ENCODE measurements at places on chromosomes 7 and 10. TPM values are rescaled to one million over a fixed set of nuclear protein-coding genes. Genes with fewer than 3 reads are reported as not detected.

SLC35G1 gene
- total RNA-seq: 2.4 TPM

FAM20C gene
- total RNA-seq: 52.4 TPM

CDNF gene
- total RNA-seq: 1.7 TPM

ACTR3C gene
- 21.5 TPM for total RNA-seq

PAPOLB gene
- 0.33 TPM for total RNA-seq

ABCA13 gene
- total RNA-seq: 16.2 TPM

MYH16 gene
- total RNA-seq: not detected

TMED4 gene
- 205 TPM for total RNA-seq

NPSR1 gene
- not detected for total RNA-seq

DNA sequence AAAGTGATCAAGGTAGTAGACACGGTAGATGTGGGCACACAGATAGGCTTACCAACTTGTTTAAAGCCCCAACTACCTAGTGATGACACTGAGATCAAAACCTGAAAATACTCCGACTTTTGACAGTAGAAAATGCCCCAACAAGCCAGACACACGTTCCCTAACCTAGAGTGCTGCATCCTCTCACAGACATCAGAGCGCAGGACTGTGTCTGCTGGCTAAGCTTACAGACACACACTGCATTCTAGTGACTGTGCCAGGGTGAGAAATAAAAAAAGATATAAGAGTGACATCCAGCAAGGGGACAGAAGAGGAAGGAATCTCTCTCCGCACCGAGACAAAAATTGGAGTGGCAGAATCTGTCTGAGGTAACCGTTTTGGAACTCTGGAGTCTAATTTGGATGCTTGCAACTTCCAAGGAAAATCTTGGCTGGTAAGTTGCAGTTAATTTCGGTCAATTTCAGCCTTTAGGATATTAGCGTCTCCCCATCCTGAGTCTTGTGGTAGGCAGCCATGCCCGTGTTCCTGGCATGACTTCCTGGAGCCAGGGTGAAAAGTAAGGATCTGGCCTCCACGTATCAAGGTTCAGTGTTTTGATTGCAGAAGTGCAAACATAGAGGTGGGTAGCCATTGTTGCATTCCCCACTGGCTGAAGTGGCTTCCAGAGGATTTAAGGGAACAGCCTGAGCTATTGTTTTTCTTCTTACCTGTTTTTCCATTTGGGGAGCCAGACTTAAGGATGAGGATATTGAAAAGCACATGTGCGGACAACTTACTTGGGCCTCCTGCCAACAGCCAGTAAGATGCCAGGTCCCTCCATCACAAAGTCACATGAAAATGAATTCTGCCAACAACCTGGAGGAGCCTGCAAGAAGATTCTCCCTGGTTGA lies 124.1 kb downstream of the SMURF1 start:
- no peak for DNase-seq

GRCh38 chr10:113035732-113036312 lies 85.8 kb downstream of the TCF7L2 start:
- no peak for DNase-seq

GRCh38 chr7:22712999-22713398 lies 14.0 kb upstream of the IL6 start:
- no peak for DNase-seq

DNA sequence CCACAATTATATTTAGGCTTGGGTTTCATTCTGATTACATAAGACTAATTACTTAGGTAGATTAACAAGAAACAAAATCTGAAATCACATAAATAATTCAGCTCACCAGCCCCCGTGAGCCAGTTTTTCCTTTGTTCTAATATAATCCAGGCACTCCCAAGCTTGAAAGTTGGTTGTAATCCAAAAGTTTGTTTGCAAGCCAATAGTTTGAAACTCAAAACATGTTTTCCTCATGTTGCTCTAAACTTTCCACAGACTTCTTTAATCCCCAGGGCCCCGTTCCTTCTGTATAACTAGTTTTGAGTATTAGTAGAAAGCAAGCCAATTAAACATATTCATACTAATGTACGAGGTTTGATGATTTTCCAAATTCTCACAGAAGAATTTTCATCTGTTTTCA lies 56.1 kb downstream of the SP8 start:
- no peak for DNase-seq

DNA sequence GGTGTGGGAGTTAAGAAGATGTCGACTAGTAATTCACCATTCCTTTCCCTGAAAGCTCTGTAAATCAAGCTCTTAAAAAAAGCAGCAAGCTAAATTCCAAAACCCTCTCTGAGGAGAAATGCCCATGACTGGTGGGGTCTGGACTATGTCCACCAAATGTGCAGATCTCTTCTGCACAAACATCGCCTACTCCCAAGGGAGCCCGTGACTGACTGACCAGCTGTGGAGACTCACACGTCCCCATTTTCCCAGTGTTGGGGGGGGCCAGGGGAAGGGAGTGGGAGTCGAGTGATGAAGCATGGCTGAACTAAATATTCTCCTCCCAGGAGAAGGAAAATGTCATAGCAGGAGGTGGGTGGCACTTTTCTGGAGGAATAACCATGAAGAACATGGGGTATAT lies 164.1 kb upstream of the HPS1 start:
- DNase-seq: no peak

DNA sequence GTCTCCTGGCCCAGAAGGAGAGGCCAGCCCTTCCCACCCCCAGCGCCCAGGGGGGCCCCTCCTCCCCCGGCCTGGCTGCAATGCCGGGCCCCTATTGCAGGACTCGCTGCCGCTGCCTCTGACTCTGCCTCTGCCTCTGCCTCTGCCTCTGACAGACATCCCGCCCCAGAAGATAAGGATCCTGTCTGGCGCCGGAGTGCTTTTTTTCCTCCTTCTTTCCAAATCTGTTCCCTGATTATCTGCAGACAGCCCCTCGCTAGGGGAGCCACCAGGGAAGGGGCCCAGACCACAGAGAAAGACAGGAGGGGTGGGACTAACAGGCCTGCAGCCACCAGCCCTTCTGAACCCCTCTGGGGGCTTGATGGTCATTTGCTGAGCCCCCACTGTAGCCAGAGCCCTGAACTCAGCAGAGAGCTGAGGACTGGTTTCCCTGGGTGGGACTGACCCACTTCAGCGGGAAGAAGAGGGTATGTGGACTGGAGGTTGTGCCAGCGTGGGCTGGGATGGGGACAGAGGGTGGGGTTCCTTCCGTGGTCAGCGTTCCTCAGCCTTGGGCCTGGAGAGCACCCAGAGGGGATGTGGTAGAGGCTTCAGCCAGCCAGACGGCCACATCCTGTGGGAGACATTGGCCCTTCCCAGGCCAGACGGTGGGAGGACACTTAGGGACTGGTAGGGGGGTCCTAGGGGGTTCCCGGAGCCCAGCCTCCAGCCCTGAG lies 22.8 kb downstream of the UNC5B start:
- DNase-seq: peak; percentile 51

- no peak for DNase-seq
Observed at GRCh38 chr10:101512738-101513137, 75.3 kb downstream of the POLL start.

GRCh38 chr7:7790041-7790741 lies 71.8 kb upstream of the RPA3 start:
- DNase-seq: no peak

- no peak for DNase-seq
Observed at GRCh38 chr10:30997536-30998235, 34.0 kb downstream of the ZNF438 start.

DNA sequence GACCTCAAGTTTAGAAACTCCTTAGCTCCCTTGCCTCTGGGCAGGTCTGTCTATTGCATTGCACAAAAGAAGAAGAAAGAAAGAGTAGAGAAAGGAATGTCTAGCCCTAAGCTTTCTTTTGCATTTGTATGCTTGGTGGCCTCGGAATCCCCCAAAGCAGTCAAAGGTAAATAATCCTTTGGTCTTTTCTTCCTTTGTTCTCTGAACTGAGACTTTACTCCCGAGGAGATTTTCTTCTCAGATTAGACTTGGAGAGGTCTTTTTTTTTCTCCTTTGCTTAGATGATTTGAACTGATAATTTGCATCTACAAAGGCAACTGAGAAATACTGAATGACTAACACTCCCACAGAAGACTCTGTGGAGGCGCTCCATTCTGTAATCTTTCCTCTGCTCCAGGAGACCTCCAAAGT lies 93.2 kb downstream of the AKR1D1 start:
- DNase-seq: no peak

GRCh38 chr7:33062023-33062781 lies at the start of gene NT5C3A:
TSS of gene NT5C3A (minus strand) at chr7:33062776. CDS start at chr7:33062705, 71 bp downstream.
- peak; percentile 38 for DNase-seq

- peak; percentile 76 for DNase-seq
Observed at GRCh38 chr7:47402941-47403866, 178.7 kb downstream of the TNS3 start.

GRCh38 chr7:79386688-79387422 lies 66.6 kb downstream of the MAGI2 start:
- DNase-seq: no peak

DNA sequence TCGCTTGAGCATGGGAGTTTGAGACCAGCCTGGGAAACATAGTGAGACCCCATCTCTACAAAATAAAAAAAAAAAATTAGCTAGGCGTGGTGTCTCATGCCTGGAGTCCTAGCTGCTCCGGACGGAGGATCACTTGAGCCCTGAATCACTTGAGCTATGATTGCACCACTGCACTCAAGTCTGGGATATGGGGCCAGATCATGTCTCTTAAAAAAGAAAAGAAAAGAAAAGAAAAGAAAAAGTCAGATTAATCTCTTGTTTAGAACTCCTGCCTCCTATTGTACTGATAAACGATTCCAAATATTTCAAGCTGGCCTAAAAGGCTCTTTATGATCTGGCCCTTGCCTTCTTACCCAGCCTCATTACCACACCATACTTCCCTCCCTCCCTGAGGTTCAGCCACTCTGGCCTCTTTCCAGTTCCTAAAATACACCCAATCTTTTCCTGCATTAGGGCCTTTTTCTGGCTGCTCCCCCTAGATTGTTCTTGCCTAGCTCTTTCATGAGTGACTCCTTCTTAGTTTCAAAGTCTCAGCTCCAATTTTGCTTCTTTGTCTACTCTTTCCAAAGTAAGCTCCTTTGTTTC lies 41.7 kb downstream of the VCL start:
- no peak for DNase-seq
